ENCODE measurements at places on chromosomes 16 and 17.

GRCh38 chr16:68059804-68060203, 25.4 kb upstream of the NFATC3 start:
- DNase-seq: no peak

GRCh38 chr17:62802561-62803205, 5.4 kb downstream of the MARCHF10 start:
- peak; percentile 54 for DNase-seq

DNA sequence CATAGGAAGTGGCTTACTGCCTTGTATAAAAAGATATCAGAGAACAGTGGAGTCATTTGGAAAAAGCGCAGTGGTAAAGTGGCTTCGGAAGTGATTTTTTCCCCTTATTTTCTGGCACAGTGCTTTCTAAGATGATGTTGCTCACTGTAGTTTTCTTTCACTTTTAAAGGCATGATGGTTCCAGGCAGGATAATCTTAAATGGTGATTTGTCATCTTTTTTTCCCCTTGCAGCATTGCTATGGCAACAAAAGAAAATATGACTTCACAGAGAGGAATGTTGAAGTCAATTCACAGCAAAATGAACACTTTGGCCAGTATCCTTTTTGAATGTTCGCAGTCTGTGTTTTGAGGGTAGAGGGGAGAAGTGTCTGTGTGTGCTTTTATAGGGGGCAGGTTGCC, 42.5 kb downstream of the GOSR1 start:
- no peak for DNase-seq

DNA sequence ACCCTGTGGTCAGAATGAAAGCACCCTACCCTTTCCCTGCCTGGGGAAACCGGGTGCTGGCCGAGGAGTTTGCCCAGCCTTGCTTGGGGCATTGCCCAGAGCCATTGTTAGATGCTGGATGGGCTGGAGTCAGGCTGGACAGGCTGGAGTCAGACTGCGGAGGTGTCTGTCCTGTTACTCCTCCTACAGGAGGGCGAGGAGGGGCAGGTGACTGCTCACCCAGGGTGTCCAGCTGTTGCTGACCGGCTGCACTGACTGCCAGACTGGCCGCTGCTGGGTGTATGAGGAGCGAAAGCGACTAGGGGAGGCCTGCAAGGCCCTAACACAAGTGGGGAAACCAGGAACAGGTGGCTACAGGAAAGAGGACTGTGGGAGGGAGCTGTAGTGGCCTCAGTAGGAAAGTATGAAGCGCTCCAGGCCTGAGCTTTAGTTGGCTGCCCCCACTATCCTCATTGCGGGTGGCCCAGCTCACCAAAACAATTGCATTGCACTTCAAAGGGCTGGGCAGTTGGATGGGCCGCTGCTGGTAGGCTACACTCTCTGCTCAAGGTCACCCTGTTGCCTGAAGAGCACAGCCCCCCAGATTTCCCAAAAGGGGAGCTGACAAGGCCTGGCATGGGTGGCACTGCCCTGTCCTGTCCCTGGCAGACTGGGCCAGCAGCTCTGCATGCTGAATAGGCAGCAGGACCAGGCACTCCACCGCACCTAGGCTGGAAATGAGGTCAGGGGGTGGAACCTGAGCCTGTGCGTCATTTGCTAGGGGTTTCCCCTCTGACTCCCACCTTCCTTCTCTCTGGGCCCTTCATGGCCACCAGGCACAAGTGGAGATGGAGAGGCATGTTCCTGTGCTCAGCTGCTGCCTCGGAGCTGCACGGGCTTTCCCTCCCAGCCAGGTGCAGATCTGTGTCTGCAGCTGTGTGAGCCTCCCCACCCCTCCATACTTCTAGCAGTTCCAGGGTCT, 18.4 kb downstream of the LDHD start:
- DNase-seq: no peak
